AG04449 (cell line): ENCODE measurements at places on chromosomes 2 and 18.

DNA sequence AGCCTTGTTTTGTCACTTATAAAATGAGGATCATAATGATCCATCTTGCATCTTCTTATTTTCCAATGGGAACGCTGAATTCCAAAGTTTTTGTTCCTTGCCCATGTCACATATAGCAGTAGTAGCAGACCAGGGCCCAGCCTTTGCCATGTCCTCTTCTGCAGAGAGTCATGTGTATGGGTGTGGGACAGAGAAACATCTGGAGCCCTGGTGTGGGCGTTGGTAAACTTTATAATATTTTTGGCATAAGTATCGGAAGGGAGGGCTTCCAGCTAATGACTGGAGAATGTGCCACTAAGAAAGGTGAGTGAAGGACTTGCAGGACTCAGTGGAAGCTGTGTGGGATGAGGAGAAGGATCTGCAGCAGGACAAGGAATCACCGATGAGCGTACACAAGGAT, 157.2 kb downstream of the NCKAP5 start:
- DNase-seq: no peak

- no peak for DNase-seq
These were observed 73.8 kb downstream of the RAB3GAP1 start for GRCh38 chr2:135125940-135126339.

GRCh38 chr2:152336854-152337510, 2.0 kb downstream of the FMNL2 start:
- peak; percentile 31 for DNase-seq

- no peak for DNase-seq
These were observed 17.8 kb upstream of the TMEM131 start for GRCh38 chr2:98013407-98014042.

GRCh38 chr18:22432657-22433137, 15.0 kb upstream of the CTAGE1 start:
- DNase-seq: peak; percentile 33

DNA sequence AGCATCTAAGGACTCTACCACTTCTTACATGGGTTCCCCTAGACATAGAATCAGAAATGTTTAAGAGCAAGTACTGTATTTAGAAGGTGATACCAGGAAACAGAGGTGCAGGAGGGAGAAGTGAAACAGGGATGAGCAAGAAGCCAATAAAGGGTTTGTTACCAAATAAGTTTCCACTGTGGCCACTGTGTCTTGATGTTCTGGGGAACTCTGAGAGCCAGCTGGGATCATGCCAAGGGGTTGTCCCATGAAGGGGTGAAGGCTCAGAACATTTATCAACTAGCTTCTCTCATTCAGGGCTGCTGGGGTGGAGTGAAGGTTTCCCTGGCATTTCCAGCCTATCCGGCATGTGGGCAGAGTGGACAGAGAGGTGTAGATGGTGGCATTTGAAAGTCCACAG, 147.1 kb upstream of the SH3BP4 start:
- DNase-seq: no peak

DNA sequence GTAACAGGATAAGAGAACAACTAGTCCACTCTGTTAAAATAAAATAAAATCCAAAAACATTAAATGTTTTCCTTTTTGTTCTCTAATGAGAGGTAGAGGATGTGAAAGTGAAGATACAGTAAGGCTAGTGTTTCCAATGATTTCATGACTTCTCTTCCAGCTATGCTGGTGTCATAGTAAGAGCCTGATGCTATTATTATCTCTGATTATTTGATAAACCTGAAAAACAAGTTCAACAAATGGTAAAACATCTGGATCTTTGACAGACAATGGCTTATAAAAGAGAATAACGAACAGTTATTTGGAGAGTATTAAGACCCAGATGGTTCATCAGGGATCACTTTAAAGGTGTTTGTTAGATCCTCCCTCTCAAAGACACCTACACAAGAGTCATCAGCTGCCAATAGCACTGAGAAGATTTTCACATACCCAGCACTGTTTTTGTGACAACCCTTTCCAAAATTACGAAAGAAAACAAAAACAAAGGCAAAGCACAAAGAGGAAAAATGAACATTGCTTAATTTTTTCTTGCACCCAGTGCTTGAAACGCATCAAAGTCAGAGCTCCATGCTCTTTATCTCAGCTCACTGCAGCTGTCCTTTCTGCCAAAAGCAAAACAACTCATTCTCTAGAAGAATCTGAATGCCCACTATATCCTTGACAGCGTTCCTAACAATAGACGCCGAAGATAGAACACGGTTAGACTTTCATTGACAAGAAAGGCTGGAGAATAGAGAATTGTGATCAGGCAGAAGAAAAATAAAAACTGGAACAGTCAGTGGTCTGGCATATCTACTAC, 168.6 kb downstream of the SLC8A1 start:
- DNase-seq: no peak

DNA sequence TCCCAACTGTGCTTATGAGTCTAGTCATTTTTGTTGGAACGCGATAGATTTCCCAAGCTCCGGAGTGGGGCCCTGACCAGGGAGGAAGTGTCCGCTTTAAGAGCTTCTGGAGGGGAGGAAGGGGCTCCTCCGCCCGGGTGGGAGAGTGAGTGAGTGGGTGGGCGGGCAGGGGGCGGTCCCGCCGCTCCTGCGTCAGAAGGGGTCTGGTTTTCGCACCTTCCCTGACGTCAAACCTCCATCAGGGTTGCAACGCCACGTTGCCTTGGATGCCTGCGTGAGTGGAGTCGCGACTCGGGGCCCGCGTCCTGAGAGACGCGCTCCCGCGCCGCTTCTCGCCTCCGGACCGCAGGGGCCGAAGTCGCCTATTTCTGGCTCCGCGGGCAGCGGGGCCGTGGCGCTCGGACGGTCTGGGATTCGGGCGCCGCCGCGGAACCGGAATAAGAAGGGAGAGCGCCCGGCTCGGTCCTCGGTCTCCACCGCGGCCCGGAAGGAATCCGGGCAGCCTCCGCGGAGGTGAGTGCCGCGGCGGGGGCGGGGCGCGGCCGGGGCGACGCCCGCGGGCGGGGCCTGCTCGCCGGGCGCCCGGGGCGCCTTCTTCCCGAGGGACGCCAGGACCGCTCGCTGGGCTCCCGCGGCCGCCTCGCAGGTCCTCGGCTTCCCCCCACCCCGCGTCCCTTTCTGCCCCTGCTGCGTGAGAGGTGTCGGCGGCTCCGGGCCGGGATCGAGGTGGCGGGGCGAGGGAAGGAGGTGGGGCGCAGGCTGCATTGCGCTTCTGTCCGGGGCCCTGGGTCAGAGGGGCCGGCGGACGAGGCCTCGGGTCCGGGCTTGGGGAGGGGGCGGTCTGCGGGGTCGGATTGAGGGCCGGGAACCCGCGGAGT, at the start of gene ZDBF2:
Gene ZDBF2 (plus strand): TSS at position 230 of the 878 bp plus-strand sequence. CDS start 7,187 bp downstream, outside the sequence.
- no peak for DNase-seq

DNA sequence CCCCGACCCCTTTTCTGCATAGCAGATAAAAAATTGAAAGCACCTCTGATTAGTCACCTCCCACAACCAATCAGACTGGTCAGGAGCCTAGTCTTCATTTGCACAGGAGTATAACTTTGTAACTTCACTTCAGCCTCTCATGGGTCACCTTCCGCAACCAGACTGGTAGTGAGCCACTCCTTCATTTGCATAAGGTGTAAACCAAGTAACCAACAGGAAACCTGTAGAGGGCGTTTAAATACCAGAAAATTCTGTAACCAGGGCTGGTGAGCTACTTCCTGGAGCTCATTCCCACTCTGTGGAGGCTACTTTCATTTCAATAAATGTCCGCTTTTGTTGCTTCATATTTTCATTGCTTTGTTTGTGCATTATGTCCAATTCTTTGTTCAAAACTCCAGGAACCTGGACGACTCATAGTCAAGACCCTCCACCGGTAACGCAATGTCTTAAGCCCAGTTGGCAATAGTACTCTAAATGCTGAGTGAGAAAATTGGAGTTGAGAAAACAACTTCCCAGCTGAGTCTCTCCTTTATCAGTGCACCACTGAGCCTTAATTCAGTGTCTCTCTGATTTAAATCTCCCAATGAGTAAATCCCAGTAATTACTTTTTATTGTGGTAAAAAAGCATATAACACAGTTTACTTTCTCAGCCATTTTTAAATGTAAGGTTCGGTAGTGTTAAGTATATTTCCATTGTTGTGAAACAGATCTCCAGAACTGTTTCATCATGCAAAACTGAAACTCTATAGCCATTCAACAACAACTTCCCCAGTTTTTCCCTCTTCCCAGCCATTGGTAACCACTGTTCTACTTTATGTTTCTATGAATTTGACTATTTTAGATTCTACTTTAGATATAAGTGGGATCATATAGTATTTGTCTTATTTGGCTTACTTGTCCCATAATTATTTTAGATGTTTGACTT, 392.7 kb upstream of the SLC8A1 start:
- no peak for DNase-seq

DNA sequence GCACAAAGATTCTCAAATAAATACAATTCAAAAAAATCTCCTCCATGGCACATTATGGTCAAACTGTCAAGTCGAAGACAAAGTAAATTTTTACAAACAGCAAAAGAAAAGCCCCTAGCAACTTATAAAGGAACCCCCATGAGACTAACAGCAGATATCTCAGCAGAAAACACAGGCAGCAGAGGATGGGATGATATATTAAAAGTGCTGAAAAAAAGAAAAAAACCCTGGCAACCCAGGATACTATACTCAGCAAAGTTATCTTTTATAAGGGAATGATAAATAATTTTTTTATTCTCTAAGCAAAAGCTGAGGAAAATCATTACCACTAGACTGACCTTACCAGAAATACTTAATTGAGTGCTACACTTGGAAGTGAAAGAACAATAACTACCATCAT, 326.4 kb downstream of the CYRIA start:
- no peak for DNase-seq

DNA sequence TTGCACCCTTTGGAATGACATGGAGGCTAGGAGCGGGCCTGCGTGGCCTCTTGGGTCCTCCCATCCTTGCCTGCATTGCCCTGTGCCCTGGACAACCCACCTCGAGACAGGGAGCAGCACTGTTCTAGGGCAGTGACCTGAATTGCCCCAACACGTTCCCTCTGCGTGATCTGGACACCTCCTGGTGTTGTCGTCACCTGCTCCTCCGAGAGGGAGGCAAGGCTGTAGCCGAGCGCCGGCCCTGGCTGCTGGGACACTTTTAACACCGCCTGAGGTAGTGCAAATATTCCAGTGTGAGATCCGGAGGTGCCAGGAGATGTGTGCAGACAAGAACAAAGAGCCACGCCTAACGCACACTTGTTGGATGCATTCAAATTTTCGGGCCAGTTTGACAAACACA, 131.5 kb downstream of the SMAD7 start:
- DNase-seq: no peak

- DNase-seq: no peak
These were observed 74.9 kb upstream of the TFCP2L1 start for GRCh38 chr2:121359716-121360565.

DNA sequence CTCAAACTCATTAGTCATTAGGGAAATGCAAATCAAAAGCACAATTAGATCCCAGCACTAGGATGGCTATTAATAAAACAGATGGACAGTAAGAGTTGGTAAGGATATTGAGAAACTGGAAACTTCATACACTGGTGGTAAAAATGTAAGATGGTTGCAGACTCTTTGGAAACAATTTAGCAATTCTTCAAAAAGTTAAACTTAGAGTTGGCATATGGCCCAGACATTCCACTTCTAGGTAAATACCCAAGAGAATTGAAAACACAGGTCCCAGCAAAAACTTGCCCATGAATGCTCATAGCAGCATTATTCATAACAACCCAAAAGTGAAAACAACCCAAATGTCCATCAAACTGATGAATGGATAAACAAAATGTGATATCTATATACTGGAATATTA, 84.9 kb upstream of the ZFP36L2 start:
- no peak for DNase-seq

DNA sequence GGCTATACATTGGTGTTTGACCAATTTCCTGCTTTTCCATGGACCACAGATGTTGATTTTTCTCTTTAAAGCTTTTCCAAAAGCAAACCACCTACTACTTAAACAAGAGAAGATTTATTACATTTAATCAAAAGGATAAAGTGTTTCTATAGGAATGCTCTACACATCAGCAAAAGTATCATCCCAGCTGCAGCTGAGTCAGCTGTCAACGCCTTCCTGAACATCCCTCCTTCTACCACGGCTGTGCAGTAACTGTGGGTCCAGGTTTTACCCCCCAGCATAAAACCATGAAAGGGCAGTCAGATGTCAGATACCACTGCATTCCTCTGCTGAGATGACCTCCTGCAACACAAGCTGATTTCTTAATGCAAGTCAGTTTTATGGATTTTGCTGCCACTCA, 524.5 kb upstream of the MEX3C start:
- no peak for DNase-seq

- DNase-seq: no peak
These were observed 86.7 kb downstream of the PLB1 start for GRCh38 chr2:28582595-28582994.

DNA sequence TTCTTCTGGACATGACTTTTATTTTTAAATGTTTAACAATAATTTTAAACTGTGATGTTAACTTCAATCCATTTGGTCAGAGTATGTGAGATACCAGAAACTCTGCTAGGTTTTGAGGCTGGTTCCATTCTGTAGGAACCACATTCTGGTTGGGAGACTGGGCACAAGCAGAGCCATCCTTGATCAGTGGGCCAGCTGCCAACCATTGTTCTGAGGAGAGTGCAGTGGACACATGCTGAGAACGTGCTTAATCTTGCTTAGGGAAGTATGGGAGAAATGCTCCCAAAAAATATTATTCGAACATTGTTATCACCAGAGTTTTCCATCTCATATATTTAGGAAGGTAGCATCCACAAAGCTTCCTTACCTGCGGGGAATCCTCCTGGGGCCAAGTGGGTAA, 155.8 kb downstream of the RTN4 start:
- DNase-seq: no peak

DNA sequence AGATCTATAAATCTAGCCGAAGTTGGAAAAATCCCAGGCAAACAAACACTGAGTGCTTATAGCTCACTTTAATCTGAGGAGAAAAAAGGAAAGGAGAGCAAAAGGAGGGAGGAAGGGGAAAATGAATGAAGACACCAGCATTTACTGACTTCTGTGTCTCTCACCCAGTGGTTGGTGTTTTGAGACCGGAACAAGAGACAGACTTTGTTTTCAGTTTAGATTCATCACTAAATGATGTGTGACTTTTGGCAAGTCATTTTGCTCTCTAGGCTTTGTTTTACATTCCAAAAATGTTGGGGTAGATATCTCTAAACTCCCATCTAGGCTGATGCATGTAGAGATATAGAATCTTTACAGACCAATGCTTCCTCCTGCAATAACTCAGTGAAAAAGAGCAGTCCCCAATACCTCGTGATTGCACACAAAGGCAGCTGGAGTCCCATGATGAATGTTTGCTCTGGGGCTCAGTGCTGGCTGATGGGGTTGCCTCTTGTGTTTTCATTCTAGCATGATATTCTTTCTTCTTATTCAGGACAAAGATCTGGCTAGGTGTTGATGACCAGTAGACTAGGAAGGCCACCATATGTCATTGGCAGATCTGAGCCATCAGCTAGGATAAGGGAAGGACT, 51.4 kb downstream of the TRIB2 start:
- no peak for DNase-seq

- no peak for DNase-seq
These were observed 470.2 kb downstream of the FBXO15 start for GRCh38 chr18:73677450-73677849.

DNA sequence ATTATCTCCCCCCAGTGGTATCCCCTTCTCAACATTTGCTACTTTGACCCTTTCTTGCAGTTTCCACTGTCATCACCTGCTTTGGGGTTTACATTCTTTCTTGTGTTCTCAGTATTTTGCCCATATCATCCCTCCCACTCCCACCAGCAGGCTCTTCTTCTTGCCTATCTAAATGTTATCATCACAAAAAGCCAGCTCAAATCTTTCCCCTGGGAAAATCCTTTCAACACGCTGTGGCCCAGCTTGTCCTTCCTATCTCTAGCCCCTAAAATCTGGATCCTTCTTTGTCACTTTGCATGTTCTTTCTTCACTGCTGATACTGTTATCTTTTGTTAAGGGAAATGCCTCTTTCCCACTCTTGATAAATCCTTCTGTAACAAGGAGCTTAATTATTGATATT, 138.2 kb downstream of the RAD51AP2 start:
- DNase-seq: no peak
